ENCODE measurements at places on chromosomes 7 and 10.

DNA sequence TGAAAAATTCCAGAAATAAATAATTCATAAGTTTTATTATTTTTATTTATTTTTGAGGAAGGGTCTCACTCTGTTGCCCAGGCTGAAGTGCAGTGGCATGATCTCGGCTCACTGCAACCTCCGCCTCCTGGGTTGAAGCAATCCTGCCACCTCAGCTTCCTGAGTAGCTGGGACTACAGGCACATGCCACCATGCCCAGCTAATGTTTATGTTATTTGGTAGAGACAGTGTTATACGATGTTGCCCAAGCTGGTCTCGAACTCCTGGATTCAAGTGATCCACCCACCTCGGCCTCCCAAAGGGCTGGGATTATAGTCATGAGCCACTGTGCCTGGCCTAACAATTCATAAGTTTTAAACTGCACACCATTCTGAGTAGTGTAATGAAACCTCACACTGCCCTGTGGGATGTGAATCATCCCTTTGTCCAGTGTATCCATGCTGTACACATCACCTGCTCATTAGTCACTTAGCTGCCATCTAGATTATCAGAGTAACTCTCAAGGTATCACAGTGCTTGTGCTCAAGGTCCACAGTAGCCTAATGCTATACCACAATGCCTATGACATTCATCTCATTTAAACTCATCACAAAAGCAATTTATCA lies 17.9 kb downstream of the RTKN2 start:
- no peak for DNase-seq

- no peak for DNase-seq
These were observed 118.2 kb downstream of the CUX1 start for GRCh38 chr7:101935521-101936141.

DNA sequence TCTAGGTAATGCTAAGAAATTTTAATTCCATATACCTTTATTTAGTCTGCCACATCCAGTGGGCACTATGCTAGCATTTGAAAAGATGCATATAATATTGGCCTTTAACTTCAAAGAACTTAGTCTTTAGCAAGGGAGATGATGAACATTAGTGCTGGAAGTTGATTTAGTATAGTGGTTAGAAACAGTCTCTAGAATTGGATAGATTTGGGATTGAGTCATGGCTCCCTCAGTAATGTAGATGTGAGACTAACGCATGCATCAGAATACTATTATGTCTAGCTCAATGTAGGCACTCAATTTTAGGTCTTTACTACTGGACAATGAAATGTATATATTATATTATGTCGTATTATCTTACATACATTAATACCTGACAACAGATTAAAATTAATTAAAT lies 5.8 kb downstream of the DKK1 start:
- DNase-seq: no peak

GRCh38 chr10:49080071-49080470 lies 35.3 kb downstream of the VSTM4 start:
- DNase-seq: no peak

GRCh38 chr7:143396625-143397556 lies 11.8 kb downstream of the EPHA1 start:
- no peak for DNase-seq

DNA sequence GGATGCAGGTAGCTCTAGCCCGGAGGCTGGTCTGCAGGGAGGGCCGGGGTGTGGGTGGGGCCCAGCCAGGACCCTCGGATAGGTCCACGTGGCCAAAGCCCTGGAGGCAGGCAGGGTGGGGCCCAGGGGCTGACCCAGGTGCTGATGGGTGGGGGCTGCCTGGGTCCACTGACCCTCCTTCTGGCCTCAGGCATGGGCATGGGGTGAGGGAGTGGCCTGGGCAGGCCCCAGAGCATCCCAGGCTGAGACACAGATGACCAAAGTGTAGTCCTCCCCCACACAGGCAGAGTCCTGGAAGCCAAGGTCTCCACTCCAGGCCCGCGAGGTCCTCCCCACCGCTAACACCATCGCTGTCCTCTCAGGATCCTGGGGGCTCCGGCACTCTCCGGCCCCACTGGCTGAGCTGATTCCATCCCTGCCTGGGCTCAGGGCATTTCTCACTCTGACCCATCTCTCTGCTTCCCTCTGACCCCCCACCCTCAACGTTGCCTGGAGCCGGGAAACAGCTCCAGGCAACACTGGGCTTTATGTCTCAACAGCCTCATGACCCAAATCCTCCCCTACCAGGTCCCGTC lies 20.7 kb upstream of the PPP2R2D start:
- no peak for DNase-seq

- no peak for DNase-seq
These were observed 68.8 kb downstream of the KIAA1217 start for GRCh38 chr10:24277771-24278170.

GRCh38 chr10:100006243-100006886 lies 3.4 kb downstream of the DNMBP start:
- no peak for DNase-seq

GRCh38 chr7:114588506-114588905 lies 173.9 kb downstream of the FOXP2 start:
- DNase-seq: no peak

GRCh38 chr10:68092512-68092911 lies 16.8 kb upstream of the MYPN start:
- no peak for DNase-seq

DNA sequence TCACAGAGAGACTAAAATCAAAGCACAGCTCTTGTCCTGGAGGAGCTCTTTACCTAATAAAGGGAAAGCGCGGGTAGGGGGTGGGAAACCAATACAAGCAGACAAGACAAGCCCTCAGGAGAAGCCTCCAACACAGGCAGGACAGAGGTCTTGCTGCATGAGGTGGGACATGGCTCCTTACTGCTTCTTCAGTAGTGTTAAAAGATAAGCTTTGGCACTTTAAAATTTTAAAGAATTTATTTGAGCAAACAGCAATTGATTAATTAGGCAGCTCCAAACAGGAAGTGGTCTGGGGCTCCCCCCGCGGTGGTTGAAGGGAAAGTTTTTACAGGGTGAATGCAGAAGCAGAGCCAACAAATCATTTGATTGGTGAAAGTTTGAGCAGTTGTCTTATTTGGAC lies 50.3 kb upstream of the MACC1 start:
- no peak for DNase-seq

- no peak for DNase-seq
These were observed 20.2 kb upstream of the INSIG1 start for GRCh38 chr7:155277385-155277994.

DNA sequence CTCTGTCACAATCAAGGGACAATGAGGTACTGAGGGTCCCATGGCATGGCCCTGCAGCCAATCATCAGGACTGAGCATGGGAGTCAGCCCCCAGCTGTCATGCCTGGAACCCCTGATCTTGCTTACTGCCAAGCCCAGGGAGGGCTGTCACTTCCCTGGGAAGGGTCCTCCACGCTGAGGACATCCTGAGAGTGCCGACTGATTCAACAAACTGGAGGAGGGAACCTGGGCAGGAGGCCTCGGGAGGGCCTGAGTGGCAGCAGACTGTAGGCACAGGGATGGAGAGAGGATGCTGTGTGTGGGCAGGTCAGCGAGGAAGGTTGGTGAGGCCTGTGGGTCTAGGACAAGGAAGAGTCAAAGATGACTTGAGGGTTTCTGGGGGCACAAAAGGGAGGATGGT lies 154.3 kb downstream of the ZNF248 start:
- no peak for DNase-seq

DNA sequence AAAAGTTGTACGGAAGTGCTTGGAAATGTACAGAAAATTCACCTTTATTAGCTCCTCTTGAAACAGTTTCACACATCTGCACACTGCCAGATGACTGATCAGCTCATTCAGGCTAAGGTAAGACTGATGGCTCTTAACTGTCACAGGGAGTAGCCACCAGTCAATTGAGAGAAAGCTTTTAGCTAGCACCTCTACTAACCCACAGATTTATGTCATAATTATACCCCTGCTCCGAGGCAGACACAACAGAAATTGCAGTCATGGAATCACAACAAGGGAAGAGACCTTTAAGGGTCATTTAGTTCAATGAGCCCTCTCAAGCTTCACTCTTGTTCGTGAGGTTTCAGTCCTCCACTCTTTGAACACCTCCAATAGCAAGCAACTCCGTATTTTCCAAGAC lies 235.4 kb downstream of the TRIL start:
- DNase-seq: no peak

DNA sequence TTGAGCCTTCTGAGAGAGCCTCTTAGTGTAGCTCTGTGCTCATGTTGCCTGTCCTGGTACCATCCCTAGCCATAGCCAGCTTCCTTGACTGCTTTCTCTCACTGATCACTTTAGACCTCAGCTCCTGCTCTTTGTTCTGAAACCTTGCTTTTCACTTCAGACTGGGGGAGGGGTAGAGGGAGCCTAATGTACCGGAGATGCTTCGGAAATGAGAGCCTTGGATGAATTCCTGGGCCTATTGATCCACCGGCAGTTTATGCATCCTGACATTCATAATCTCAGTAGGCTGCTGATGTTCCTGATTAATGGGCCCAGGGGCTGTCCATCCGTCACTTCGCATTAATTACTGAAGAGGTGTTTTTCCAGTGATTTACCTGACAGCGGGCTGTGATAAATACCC lies 38.8 kb downstream of the R3HCC1L start:
- DNase-seq: no peak

DNA sequence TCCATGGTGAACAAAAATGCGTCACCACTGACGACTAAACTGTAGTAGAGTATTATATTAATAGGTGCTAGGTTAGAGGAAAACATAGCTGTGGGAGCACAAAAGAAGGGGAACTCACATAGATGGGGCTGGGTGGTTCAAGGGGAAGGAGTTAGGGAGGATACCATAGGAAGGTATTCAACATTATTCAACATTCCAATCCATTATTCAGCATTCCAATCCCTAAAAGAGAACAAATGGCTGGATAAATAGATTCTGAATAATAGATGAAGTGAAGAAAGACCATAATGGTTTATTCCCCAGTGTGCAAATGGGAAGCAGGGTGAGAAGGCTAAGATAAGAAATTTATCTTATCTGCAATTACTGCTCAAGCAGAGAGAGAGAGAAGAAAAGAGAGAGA lies 61.4 kb downstream of the AASS start:
- no peak for DNase-seq

DNA sequence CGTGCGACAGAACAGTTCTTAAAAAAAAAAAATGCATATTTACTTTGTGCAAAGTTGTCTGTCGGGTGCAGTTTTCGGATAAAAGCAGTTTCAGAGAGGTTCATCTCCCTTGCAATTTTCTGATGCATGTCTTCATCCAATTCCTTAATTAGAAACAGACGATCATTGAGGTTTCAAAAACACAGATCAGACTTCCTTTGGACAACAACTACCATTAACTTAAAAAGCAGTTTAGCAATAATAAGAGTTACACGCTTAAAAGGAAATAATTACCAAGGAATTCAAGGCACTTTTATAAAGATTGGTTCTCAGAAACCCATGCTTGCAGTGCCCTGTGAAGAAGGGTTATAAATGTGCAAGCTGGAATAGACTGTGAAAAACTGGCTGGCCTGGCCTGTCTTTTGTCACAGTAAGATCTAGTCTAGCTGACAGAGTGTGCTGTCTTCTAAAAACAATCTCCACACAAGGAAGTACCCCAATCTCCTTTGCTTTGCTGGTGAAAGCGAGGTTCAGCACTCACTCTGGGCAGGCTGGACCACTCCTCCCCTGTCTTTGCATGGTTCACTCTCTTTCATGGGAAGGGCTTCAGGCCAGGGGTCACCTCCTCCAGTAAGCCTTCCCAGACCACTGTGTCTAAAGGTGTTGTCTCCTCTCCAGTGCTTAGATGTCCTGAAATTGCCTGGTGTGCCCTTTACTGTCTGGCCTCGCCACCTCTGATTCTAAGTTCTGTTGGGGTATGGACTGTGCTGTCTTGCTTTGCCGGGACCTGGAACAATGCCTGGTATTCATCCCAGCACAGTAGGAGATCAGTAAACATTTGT lies 34.8 kb upstream of the HNRNPH3 start:
- DNase-seq: no peak

GRCh38 chr7:68306692-68307107 lies 1291.6 kb upstream of the AUTS2 start:
- DNase-seq: no peak

GRCh38 chr7:91465595-91466061 lies 201.4 kb downstream of the FZD1 start:
- no peak for DNase-seq

- DNase-seq: no peak
These were observed 26.1 kb upstream of the MGAM2 start for GRCh38 chr7:142085428-142085827.
